ENCODE measurements at places on chromosomes 7 and 10.

GRCh38 chr7:126768836-126769235 lies 483.9 kb downstream of the GRM8 start:
- DNase-seq = no peak

GRCh38 chr10:78768876-78769275 lies 299.9 kb upstream of the ZMIZ1 start:
- peak; percentile 29 for DNase-seq

DNA sequence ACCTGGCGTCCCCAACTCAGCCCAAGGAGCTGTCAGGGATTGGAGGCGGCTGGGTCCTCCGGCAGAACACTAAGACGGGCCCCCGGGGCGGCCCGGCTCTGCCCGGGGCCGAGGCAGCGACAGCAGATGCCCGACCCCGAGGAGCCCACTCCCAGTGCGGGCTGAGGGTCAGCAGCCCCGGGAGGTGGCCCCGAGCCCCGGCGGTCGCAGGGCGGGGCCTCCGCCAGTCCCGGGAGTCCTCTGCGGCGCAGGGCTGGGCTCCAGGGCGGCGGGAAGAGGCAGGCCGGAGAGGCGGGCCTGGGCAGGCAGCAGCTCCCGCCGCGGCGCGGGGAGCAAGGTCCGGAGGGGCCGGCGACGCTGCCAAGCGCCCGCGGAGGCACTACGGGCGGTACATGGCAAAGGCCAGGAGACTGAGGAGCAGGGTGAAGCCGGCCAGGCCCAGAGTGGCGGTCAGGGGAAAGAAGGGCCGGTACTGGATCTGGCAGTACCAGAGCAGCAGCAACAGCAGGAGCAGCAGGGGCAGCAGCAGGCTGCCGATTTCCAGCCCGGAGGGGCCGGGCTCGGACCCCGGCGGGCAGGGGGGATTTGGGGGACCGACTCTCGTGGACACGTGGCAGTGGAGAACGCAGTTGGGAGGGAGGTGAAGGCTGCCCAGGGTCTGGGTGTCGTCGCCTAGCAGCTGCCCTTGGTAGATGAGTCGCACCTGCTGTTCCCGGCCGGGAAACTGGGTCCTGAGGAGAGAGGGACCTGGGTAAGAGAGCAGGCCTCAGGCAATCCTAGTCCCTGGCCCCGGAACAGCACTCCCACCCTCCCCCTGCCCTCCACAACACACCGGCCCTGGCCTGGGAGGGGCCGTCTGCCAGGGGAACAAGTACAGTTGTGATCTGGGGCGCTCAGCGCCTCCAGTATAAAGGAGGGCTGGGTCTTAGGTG lies 827 bp upstream of the FASTK start:
- DNase-seq = peak; percentile 94

DNA sequence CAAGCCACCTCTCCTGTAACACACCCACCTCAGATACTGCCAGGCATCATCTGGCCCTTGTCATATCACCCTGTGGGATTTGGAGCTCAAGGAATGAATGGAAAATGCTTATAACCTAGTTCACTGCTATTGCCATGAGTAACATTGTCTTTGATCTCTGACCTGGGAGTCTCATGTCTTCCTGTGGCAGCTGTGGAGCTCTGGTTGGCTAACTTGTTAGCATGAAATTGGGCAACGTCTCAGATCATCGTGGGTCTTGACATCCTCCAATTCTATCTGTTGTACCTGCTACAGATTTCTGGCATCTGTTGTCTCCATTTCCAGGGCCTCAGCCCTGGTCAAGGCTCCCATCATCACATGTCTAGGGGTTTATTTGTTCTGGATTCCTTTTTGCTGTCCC lies 2.2 kb upstream of the TMEM270 start:
- peak; percentile 59 for DNase-seq

GRCh38 chr10:87804939-87805569 lies 13.0 kb downstream of the ATAD1 start:
- DNase-seq = no peak

GRCh38 chr7:116672596-116673456 lies 830 bp downstream of the MET start:
- peak; percentile 76 for DNase-seq

DNA sequence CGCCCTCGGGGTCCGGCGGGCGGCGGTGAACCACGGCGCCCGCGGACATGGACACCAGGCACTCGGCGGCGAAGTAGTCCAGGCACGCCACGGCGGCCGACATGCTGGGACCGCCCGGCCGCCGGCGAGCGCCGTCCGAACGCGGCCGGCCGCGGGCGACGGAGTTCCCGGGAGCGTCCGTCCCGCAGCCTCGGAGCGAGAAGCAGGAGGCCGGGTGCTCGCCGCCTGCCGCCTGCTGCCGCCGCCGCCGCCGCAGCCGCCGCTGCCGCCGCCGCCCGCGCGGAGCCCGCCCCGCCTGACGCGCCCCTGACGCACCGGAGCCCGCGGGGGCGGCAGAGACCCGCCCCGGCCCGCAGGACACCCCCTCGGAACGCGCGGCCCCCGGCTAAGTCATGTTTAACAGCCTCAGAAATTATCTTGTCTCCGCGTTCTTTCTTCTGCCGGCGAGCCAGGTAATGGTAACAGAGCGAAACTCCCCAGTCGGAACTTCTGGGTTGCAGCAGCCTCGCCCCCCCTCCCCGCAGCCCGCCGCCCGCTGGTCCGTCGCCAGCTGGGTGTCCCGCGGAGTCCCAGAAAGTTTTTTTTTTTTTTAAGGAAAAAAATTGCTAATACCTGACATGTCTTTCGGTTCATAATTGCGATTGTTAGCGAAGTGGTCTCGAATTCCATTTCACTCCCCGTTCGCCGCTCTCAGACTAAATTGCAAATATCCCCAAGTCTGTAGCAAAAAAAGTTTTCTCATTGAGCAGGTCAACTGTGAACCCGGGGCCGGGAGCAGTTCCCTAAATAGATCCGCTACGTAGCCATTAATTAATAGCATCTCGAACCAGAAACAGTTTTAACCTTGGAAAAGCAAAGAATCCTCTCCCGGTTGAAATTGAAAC lies at the start of gene KLF14:
KLF14 (minus strand) TSS at position 277 of the 884 bp plus-strand sequence; CDS start at position 103, 174 bp downstream.
- DNase-seq = peak; percentile 94

DNA sequence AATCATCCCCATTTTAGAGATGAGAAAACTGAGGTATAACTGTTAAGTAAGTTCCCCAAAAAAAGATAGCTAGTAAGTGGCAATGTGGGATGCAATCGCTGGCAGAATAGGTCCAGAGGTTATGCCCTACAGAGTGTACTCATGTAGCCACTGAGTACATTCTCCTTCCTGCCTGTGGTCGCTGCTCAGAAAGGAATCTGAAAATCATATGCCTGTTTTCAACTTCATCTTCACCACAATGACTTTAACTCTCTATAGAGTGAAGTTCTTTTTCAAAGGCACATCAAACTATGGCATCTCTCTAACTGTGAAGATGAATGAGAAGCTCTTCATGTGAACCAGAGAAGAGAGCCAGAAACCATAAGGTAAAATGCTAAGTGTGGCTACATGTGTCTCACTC lies 162.2 kb upstream of the SLC25A13 start:
- DNase-seq = no peak

DNA sequence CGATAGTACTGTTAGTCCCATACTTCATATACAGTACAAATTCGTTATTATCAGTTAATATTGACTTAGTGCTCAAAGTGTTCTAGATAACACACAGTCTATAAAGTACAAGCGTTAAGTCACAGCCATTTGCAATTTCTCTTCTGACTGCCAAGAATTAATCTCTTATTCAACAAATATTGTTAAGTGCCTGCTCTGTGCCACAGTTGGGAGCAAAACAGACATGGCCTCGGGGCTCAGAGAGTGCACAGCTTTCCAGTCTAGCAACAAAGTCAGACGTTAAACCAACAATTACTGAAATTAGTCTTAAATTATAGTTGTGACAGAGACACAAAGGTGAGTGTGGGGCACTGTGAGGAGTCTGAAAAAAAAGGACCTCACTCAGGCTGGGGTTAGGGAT lies 113.0 kb upstream of the DPP6 start:
- no peak for DNase-seq

DNA sequence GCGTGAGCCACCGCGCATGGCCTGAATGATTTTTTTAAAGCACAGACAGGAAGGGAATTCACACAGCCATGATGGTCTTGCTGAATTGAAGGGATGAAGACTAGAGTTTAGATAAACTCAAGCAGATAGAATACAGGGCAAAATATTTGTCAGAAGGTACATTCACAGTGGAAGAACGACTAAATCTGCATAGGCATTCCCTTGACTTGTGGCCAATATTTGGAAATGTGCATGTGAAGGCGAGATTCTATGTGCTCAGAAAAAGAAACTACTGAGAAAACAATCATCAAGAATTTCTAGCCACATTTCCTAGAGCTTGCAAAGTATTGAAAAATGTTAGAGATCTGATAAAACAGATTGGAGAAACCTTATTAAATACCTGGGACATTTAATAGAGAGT lies 1166.2 kb downstream of the DNAJB9 start:
- no peak for DNase-seq

DNA sequence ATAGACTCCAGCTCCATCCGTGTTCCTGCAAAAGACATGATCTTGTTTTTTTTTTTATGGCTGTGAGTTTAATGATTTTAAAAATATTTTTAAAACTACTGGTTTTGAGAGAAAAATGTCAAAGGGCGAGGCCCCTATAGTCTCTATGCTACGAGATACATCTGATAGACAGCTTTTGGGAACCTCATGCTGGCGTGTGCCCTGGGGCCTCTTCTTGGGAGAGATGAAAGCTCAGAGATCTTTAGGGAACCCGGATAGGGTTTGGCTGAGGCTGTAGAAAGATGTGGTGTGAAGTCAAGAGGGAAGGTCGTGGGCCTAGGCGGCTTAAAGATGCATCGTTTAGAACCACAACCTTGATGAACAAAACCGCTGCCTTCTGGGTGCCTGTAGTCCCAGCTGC lies 70.2 kb downstream of the PDIA4 start:
- DNase-seq = no peak

DNA sequence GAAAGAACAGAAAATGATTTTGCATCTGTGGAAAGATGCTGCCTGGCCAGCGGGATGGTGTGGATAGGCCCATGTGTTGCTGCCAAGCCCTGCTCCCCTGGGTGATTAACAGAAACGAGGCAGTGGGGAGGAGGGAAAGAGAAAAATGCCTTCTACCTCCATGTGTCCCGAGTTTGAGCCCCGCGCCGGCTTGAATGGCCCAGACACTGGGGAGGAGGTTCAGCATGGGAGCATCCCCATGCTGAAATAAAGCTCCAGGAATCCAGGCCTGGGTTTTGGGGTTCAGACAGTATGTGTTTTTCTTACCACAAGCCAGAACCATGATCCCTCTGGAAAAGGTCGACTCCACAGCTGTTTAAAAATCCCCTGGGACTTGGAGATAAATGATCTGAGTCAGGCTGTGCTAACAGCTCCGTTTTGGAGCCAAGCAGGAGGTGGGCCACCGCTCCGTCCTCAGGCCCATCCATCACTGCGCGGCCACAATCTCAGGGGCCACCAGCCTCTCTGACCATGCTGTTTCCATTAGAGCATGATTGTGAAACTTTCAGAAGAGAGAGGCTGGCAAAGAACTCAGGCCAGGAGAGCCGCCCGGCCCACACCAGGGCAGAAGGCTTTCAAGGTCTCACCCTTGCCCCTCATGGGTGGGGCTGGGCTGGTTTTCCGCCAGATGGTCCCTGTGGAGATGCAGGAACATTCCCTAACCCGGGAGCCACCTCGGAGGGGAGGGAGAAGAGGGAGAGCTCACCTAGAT lies 299.7 kb downstream of the ZEB1 start:
- DNase-seq = peak; percentile 87

GRCh38 chr10:18699849-18700840 lies 40.9 kb downstream of the ARL5B start:
- no peak for DNase-seq

DNA sequence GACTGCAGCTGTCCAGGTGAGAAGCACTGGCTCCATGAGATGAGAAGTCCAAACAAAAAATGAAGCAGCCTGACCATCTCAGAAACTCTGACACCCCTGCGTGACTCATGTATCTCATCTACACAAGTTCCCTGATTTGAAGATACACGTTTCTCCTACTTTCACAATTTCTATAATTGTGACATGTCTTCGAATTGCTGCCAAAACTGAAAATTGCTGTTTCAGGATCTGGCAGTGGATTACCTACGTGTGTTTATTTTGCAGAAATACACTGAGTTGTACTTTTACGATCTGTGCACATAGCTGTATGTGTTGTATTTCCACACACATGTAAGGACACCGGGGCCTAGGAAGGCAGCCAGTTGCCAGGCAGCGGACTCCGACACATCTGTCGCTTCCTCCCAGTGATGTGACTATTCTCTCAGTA lies 53.2 kb downstream of the LARP4B start:
- DNase-seq = no peak

- DNase-seq = peak; percentile 74
Observed at GRCh38 chr7:5470167-5470532, 46.5 kb upstream of the TNRC18 start.

DNA sequence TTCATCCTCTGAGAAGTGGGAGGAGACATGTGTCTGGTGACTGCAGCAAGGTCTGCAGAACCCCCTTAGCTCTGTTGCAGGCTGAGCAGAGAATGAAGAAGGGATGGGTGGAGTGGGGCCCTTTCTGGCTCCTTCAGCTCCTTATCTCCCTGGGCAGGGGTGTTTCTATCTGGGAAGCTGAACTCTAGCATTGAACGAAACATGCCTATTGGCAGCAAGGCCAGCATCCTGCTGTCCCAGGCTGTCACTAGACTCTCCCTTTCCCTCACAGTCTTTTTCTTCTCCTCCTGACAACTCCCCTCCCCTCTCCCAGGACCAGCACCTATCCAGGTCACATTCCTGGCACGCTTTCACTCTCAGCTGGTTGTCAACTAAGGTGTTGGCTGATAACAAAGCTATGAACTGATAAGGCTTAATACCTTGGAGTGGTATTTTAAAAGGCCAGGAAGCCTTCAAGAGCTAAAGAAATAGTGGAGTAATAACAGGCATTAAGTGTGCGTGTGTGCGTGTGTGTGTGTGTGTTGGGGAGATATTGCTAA lies 128.8 kb upstream of the FZD8 start:
- DNase-seq = no peak

DNA sequence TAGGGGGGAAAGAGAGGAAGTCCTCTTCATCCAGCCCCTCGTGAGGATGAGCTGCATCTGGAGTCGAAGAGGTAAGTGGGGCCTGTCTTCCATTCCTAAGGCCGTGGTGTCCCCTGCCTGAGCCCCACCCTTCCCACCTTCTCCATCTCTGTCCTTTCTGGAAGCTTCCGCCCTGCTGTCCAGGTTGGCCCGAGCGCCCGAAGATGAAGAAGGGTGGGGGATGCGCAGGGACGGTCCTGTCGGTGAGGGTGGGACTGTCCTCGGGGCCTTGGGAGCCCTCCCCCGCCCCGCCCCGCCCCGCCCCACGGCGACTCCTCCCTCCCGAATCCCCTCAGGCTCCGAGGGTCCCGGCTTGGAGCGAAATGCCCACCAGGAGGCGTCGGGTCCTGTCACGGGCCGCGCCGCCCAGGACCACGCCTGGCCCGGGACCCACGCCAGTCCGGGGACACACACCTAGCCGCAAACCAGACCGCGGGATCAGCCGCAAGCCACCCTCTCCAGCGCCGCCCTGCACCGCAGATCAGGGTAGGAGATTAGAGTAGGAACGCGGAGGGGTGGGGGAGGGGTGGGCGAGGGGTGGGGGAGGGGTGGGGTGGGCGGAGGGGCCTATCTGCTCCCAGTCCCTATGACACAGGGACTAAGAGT lies 15.3 kb downstream of the GPRIN2 start:
- peak; percentile 90 for DNase-seq

- no peak for DNase-seq
Observed at GRCh38 chr7:116566666-116567065, 41.8 kb downstream of the CAV1 start.

All from osteoblast (primary cell).